T47D (cell line): ENCODE measurements at places on chromosomes 6 and 20.

GRCh38 chr6:39772559-39773273, 19.5 kb upstream of the DAAM2 start:
- no peak for DNase-seq

DNA sequence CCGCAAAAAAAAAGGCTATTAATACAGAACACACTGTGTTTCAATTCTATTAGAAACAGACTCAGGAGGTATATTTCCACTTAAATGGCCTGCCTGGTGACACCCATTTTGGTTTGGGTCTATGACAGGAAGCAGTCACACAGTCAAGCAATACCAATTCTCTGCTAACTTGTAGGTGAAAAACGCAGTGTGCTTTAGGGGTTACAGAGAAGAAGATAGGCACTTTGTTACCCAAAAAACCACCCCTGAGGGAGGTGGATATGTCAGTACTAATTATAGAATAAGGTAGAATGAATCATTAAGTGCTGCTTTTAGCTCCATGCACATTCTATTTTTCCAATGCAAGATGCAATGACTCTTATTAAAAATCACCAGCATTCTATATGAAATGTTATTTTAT, 53.8 kb downstream of the DNAAF9 start:
- no peak for DNase-seq

GRCh38 chr6:113293423-113293740, 563.8 kb upstream of the MARCKS start:
- DNase-seq: no peak

- no peak for DNase-seq
These were observed 140.8 kb downstream of the DTNBP1 start for GRCh38 chr6:15522026-15522425.

DNA sequence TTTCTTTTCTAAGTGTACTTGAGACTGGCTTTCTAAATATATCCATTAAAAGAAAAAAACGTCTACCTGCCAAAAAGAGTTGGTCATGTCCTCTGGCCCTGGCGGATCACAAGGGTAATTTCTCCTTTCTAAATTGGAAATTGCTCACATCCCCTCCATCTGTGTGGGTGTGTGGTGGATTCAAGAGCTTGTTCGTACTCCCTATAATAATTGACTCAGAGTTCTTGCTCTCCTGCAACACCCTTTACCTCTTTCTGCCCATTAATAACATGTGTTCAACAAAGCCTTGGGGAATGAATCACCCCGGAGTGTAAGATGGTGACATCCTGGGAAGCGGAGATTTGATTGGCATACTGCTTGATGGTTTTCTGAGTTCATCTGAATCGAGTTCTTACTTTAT, 263.8 kb downstream of the ALDH8A1 start:
- DNase-seq: no peak

DNA sequence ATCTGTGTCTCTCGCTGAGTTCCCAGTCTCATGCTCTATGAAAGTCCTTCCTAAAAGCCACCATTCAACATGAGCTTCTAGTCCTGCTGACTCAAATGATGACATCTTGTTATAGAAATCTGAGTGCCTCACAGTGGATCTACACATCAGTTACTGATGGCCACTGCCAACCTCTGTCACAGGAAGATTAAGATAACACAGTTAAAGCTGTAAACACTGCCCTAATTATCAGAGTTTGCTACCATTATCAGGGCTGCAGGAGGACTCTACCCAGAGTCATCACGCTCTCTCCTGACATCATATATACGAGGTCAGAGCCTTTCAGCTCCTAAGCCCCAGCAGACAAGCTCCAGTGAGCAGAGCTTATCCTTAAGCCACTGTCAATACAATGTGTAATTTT, 63.2 kb downstream of the HIVEP2 start:
- no peak for DNase-seq
